NCI-H446 treated with DMSO at 0.1 percent for 48 hours (cell line): ENCODE measurements at places on chromosomes 1 and 21.

GRCh38 chr1:164609089-164609488, 50.1 kb downstream of the PBX1 start:
- DNase-seq: no peak

- no peak for DNase-seq
These were observed 1.9 kb upstream of the MED18 start for GRCh38 chr1:28326984-28327383.

DNA sequence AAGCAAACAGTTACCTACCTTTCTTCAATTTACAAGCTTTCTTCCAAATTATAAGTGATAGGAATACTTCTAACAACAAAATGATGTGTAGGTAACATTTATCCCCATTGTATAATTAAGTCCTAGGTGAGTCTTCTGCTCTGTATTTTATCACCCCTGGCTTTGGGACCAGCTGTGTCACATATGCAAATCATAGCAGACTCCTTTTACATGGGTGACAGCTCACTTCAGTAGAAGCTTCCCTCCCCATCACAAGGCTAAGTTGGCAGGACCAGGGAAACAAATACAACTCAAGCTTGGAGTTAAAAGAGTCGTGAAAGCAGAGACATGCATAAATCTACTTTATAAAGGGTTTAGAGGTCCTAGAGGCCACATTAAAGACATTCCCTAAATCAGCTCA, 121.1 kb upstream of the RUNX1 start:
- DNase-seq: no peak

- DNase-seq: no peak
These were observed 93.6 kb downstream of the RAVER2 start for GRCh38 chr1:64838486-64838885.

GRCh38 chr1:107883562-107883961, 81.4 kb downstream of the VAV3 start:
- no peak for DNase-seq

DNA sequence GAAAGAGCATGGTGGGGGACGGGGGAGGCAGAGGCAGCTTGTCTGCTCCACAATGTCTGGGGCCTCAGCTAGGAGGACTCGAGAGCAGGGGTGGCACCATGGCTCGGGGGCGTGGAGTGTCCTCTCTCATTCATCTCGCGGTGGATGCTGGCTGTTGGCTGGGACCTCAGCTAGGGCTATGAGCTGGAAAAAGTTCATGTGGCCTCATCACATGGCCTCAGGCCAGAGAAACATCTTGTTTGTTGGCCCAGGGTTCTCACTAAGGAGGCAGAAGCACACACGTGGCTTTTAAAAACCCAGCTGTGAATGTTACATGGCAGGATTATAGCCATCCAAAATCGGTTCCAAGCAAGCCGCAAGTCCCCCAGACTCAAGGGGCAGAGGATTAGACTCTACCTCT, 6.2 kb upstream of the CENPS start:
- DNase-seq: peak; percentile 51

GRCh38 chr1:13760340-13760739, 60.4 kb downstream of the PRDM2 start:
- DNase-seq: no peak

GRCh38 chr1:37606481-37607263, 10.9 kb upstream of the GNL2 start:
- DNase-seq: no peak

DNA sequence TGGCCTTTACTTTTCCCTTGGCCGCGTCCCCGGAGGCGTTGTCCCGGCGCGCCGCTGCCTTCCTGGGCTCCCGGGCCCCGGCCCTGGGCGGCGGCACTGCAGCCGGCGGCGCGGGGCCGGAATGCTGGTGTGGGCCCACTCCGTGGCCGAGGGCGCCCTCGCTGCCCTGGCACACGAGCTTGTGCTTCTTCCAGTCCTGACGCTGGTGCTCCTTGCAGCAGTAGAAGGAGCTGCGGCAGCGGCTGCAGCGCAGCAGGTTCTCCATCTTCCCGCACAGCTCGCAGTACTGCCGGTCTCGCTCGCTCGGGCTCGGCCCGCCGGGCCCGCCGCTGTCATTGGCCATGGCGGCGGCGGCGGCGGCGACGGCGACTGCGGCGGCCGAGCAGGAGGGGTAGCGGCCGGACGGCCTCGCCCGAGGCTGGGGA, 529 bp downstream of the EGLN1 start:
- DNase-seq: no peak

DNA sequence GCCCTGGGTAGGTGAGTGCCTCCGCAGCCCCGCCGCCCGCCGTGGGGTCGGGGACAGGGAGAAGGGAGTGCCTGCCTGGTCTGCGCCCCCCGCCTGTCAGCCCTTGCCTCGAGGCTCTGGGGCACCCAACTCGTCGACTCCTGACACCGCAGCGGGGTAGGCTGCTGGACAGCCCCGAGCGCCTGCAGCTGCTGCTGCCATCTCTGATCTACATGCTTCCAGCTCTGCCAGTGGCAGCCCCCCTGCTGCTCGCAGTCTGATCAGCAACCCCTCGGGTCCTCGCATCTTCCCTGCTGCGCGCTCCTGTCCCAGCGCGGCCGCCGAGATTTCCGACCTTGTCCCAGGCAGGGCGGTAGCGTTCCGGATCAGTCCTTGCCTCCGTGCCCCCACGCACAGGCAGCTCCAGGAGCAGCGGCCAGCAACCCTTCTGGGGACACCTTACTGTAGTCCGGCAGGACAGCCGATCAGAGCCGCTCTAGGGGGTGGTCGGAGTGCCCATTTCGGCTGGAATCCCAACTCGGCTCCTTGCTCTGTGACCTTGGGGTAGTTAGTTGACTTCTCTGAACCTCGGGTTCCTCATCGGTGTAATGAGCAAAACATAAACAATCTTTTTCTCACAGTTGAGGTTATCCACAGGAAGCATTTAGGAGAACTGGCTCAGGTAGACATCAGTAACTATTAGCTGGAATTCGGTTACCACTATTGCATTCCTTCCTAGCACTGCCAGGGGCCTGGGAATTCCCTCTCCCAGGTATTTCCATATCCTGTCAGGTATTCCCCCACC, 540 bp downstream of the BCAN start:
- no peak for DNase-seq

DNA sequence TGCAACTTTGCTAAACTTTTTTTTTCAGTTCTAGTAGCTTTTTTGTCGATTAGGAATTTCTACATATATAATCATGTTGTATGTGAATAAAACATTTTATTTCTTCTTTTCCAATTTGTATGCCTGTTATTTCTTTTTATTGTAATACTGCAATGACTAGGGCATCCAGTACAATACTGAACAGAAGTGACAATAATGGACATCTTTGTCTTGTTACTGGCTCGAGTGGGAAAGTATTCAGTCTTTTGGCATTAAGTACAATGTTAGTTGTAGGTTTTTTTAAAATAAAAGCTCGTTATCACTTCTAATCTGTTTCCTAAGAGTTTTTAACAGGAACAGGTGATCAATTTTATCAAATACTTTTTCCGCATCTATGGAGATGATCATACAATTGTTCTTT, 9.8 kb downstream of the STPG1 start:
- no peak for DNase-seq
